ENCODE measurements at places on chromosomes 2 and 18.

DNA sequence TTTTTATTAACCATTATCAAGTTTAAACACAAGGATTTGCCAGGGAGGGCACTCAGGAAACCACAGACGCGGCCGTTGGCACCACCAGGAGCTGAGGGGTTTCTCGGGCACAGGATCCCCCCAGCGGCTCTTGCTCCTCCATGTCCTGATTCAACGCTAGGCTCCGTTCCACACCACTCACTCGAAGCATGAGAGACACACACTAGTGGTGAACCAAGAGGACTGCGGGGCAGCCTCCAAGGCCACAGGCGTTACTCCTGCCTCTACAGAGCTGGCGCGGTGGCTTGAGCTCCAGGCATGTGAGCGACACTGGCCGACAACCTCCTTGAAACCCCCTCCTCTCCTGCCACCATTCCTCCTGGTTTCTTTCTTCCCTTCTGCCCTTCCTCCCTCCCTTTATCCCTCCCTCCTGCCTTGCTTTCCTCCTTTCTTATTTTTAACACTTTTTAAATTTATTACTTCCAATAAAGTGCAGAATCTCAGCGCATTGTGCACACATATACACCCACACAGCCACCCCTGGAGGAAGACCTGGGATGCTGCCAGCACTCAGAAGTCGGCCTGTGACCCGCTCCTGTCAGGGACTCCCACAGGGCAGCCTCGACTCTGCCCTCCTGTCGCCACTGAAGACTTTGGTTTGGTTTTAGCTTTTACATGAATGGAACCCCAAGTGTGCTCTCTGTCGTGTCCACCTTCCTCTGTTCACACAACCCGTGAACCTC lies 21.7 kb downstream of the COX7A2L start:
- no peak for DNase-seq

DNA sequence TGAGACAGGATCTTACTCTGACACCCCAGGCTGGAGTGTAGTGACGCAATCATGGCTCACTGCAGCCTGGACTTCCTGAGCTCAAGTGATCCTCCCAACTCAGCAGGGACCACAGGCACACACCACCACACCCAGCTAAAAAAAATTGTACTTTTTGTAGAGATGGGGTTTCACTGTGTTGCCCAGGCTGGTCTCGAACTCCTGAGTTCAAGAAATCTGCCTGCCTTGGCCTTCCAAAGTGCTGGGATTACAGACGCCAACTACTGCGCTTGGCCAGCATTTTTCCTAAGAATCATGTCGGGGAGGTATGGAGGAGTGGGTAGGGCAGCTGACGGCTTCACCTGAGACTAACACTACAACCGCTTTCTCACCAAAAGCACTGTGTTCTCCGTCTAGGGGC lies 50.4 kb downstream of the CYP26B1 start:
- DNase-seq, result no peak

DNA sequence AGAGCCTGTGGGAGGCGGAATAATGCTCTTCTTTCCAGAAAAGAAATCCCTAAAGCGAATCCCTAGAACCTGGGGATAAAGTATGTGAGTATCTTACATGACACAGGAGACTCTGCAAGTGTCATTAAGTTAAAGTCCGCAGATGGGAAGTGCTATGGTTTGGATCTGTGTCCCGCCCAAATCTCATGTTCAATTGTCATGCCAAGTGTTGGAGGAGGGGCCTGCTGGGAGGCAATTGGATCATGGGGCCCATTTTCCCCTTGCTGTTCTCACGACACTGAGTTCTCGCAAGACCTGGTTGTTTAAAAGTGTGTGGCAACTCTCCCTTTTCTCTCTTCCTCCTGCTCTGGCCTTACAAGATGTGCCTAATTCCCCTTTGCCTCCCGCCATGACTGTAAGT lies 207.8 kb downstream of the MYT1L start:
- no peak for DNase-seq

DNA sequence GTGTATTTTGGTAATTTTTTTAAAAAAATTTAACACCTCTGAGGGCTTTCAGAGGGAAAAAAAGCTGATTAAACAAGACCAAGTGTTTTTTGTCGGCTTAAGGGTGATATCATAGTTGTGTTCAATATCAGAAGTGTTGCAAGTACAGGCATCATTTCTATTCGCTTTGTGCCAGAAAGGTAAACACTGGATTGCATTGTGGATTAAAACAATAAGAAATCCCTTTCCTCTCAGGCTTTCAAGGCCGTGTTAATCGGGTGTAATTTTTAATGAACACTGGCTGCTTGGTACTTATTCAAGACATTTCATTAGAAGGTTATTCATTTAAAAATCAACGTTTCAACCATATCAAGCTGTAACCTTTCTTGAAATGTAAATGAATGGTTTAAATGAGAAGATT lies 18.3 kb downstream of the FIGN start:
- no peak for DNase-seq

DNA sequence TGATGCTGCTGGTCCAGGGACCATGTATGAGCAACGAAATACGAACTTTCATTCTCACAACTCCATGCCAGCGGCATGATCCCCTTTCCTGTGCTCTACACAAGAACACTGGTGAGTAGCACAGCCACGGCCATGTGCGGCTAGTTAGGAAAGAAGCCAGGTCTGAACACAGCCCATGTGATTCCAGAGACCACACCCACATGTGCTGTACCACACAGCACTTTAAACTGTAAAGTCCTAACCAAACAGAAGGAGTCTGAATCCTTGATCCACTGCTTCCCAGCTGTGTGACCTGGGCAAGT lies 33.0 kb upstream of the ACAA2 start:
- no peak for DNase-seq

DNA sequence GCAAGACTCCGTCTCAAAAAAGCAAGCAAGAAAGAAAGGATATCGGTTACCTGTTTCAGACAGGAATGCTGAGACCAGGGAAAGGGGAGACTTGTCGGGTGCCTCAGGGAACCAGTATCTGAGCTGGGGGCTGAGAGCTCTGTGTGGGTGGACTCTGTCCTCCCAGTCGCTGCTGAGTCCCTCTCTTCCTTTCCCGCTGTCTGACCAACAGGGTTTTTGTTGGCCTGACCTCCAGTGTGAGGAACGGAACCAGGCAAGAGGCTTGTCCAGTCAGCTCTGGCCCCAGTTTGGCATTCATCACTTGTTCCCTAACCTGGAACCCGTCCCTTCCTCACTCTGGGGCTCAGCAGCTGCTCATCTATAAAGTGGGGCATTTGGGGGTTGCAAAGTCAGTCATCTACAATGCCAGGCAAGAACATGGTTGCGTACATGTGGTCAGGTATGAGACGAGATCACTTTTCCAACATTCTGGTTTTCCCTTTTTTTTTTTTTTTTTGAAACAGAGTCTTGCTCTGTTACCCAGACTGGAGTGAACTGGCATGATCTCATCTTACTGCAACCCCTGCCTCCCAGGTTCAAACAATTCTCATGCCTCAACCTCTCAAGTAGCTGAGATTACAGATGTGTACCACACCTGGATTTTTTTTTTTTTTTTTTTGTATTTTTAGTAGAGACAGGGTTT lies 116.4 kb downstream of the PLB1 start:
- DNase-seq, result no peak

DNA sequence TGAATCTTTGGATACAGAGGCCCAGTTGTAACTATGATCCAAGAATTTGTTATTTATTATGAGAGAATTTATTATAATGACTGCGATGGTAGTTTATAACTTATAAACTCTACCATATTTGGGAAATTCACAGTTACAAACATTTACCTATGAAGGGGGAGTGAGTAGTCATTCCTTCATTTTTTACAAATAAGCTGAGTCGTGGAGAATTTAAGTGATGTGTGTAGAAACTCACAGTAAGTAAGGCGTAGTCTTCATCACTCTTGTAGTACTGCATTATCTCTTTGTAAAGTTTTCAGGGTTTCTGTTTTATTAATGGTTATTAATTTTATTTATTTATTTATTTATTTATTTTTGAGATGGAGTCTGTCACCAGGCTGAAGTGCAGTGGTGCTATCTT lies 13.5 kb downstream of the CREB1 start:
- no peak for DNase-seq
